ENCODE measurements at places on chromosomes 5 and 9.

GRCh38 chr5:142527664-142528295 is 158.1 kb downstream of the FGF1 start:
- no peak for DNase-seq

GRCh38 chr5:35212122-35212982 is 17.9 kb downstream of the PRLR start:
- no peak for DNase-seq

DNA sequence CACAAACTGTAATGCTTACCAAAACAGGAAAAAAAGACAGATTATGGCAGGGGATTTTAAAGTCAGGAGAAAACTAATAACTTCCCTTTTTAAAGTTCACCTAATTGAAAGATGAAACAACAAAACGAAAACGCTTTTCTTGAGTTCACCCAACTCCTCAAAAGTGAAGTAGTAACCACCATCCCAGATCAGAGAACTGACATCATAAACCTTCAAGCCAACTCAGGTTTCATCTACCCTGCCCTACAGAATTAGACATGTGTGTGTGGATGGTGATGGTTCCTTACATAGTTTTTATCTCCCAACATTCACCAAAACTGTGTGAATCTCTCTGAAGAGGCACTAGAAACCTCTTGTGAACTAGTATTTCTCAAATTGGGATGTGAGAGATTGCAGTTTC is 195.2 kb upstream of the PTGER4 start:
- no peak for DNase-seq

- no peak for DNase-seq
These were observed 1019.0 kb downstream of the CDH18 start for GRCh38 chr5:18968966-18969365.

DNA sequence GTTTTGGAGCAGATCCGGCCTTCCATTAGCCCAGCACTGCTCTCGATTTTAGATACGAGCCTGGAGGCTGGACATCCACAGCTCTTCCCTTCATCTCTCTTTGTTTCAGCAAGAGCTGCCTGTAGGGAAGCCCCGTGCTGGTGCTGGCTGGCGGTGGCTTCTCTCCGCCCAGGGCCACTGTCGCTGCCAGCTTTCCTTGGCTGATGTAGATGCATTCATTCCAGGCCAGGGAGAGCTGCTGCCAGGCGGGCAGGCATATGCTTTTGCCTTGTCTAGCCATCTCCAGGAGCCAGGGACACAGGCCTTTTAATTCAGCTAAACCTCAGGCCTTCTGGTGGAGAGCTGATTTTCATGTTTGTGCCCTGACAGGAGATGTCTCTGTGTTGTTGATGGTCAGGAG is 409.3 kb upstream of the CLINT1 start:
- no peak for DNase-seq

DNA sequence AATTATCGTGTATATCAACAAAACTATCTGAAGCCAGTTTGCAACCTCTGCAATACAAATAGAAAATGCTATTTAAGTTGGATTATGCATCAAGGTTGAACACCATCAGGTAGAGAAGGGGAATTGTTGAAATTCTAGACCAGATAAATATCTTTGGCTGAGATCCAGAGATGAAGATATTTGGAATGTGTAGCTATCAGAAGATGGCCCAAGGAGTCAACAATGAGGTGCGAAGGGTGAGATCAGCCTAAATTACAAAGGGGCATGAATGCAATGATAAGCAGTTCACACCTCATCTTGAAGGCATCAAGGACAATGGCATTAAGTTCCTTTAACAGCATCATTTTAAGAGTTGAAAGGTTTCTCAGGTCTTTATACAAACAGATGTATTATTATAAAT is 572.1 kb upstream of the DMAC1 start:
- DNase-seq, result no peak

- DNase-seq, result no peak
These were observed 182.7 kb downstream of the SMC2 start for GRCh38 chr9:104276709-104277245.

DNA sequence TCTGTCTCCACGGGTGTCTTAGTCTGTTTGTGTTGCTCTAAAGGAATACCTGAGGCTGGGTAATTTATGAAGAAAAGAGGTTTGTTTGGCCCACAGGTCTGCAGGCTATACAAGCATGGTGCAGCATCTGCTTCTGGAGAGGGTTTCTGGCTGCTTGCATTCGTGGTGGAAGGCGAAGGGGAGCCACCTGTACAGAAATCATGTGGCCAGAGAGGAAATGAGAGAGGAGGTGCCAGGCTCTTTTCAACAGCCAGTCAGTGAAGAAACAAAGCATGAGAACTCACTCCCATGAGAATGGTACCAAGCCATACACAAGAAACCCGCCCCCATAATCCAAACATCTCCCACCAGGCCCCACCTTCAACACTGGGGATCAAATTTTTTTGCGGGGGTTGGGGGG is 53.4 kb downstream of the PFDN1 start:
- DNase-seq, result no peak

DNA sequence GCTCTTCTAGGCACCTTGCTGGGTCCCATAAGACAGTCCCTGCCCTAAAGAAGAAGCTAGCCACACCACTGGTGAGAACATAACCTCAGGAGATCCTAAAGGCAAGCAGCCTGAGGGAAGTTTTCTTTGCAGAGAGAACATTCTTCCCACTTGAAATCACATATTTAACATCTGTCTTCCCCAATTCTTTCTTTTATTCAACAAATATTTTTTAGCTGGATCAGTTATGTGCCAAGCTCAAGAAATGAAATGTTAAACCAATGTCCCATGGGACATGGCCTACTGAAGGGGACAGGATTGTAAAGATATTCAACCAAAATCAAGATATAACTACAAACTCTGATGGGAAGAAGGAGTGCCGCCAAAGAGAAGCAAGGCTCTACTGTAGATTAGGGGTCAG is 36.5 kb downstream of the FOXI1 start:
- no peak for DNase-seq

DNA sequence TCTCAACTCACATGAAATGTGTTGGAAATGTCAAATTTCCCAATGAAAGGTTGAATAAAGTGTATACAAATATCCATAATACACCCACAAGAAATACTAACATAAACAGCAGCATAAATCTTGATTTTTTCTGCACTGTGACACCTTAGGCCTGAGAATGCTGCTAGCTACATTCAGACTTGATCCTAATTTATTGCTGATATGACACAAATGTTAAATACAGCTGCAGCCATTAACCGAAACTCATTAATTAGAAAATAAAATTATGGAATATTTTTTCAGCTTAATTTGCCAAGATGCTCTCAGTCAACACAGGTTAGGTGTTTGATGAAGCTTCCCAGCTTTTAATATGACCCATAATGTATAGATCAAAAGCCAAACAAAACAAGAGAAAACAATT is 914.3 kb upstream of the C9orf72 start:
- no peak for DNase-seq

GRCh38 chr9:101572316-101572715 is 22.5 kb downstream of the PPP3R2 start:
- DNase-seq, result no peak

DNA sequence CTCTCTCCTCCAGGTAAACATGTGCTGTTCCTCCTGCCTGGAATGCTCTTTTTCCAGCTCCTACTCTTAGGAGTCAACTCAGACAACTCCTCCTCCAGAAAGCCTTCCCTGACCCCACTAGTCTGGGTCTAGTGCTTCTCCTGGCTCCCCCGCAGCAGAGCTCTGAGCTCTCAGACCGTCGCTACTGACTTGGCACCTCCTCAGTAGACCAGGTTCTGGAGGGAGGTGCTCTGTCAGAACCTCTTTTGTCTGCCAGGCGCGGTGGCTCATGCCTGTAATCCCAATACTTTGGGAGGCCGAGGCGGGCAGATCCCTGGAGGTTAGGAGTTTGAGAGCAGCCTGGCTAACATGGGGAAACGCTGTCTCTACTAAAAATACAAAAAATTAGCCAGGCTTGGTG is 3.4 kb downstream of the LRRC8A start:
- no peak for DNase-seq

DNA sequence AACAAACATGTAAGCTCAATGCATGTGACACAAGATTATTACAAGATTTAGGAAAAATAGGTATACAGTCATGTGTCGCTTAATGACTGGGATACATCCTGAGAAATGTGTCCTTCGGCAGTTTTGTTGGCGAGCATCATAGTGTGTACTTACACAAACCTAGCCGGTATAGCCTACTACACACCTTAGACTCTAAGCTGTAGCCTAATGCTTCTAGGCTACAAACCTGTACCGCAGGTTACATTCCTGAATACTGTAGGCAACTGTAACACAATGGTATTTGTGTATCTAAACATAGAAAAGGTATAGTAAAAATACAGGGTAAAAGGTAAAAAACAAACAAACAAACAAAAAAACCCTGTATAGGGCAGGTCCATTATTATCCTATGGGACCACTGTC is 27.7 kb downstream of the MSX2 start:
- no peak for DNase-seq

GRCh38 chr9:109320331-109320741 is 523 bp downstream of the EPB41L4B start:
- DNase-seq, result peak; percentile 52

- DNase-seq, result no peak
These were observed 50.8 kb downstream of the GPR21 start for GRCh38 chr9:123084256-123084655.

GRCh38 chr5:172550996-172551395 is 90.1 kb upstream of the NEURL1B start:
- peak; percentile 26 for DNase-seq

GRCh38 chr5:23461576-23461975 is 45.8 kb upstream of the PRDM9 start:
- DNase-seq, result no peak

GRCh38 chr5:6674421-6674820 is 38.8 kb upstream of the TENT4A start:
- no peak for DNase-seq

DNA sequence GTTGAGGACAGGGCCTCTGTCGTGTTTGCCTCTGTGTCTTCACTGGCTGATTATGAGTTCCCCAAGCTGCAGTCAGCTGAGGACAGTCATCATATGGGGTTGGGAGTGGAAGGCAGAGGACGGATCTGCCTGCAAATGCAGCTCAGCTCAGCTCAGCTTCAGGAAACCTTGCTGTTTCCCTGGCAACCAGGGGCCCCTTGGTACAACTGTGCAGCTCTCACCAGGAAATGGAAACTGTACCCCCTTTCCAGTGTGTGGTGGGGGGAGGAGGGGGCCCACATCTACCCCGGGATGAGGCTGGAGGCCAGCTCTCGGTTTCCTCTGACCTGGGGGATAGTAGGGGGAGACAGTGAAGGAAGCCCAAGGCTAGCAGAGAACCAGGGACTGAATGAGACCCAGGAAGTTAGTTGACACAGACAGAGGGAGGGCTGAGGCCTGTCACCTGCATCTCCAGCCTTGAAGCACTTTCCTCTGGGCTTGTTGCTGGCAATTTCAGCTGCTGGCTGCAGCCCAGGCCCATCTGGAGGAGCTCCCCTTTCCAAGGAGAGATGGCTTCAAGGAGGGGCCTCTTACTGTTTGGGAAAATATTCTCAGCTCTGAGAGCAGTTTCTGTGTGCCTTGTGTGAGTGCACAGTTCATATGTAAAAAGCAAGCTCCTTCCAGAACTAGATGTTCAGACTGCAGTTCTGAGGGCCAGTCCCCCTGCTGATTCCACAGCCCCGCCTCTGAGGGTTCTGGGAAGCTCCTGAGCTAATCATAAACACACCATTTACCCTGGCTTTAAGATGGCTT is 6.9 kb downstream of the ANXA6 start:
- DNase-seq, result peak; percentile 75

- peak; percentile 59 for DNase-seq
These were observed 9.7 kb downstream of the ORM2 start for GRCh38 chr9:114339130-114339908.

GRCh38 chr9:101139082-101139481 is 110.6 kb downstream of the PLPPR1 start:
- no peak for DNase-seq

GRCh38 chr9:97534961-97535594 is 33.6 kb downstream of the TMOD1 start:
- no peak for DNase-seq

DNA sequence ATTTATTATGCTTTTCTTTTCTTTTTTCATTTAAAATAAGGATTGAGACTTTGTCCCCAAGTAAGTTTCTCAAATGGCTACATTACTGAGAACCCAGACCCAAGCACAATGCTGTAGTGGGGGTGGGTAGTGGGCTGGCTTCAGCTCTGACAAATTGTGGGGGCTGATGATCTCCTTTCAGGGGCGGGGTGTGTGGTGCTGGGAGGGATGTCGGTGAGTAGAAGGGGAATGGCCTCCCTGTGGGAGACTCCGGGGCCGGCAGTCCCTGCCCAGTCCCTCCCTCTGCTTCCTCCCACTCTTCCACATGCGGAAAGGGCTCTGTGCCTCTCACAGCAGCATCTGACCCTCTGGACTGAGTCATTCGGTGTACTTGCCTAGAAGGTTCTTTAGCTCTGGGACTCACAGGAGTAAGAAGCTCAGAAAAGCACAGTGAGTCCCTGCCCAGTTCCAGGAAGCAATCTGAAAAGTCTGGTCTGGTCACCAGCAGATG is 14.3 kb downstream of the CD180 start:
- peak; percentile 63 for DNase-seq

- no peak for DNase-seq
These were observed 40.1 kb upstream of the SUB1 start for GRCh38 chr5:32545102-32545800.

DNA sequence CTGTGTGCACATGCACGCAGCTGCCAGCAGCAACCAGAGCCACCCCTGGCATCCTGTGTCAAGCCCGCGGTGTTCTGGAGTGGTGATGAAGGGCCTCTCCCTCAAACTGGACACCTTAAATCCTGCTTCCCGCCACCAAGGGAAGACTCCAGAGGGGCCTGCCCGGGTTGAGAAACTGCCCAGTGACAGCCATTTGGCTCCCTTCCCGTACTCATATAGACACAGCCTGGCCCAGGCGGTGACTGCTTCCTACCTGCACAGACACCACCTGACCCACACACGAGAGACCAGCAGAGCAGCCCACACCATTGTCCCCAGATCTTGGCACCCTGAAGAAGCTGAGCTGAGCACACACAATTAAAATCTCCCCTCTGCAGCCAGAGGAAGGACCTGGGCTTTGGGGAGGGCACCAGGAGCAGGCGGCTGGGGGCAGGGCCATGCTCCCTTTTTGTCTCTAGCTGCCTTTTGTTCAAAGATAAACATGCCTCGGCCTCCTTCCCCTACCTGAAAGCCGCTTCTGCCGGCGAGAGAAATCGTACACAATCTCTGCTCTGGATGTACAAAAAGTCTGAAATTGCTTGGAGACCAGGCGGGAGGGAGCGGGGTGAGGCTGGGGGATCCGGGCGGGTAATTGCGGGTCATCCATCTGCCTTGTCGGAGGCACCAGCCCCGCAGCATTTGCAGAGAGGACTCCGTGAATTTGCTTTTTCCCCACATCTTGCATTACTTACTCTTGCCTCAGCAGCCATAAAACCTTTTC is 78.4 kb downstream of the TSPAN17 start:
- no peak for DNase-seq

DNA sequence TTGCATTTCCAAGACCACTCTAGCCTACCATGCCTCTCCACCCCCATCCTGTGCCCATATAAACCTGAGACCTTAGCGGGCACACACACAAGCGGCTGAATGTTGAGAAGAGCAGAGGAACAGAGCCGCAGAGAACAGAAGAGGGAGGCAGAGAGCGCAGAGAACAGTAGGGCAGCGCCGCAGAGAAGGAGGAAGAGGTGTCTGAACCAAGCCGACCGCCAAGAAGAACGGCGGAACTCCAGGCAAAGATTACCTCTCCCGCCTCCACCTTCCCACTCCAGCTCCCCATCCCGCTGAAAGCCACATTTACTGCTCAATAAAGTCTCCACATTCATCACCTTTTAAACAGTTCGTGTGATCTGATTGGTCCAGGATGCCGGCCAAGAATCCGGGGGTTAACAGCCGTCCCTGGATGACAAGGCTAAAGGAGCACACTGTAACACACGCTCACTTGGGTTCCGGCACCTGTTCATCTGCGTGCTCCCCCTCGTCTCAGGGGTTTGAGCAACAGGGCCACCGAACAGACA is 33.2 kb downstream of the GRIN3A start:
- no peak for DNase-seq
